ENCODE measurements at places on chromosomes 6 and 20.

GRCh38 chr6:19734519-19734918, 102.7 kb upstream of the ID4 start:
- no peak for DNase-seq

DNA sequence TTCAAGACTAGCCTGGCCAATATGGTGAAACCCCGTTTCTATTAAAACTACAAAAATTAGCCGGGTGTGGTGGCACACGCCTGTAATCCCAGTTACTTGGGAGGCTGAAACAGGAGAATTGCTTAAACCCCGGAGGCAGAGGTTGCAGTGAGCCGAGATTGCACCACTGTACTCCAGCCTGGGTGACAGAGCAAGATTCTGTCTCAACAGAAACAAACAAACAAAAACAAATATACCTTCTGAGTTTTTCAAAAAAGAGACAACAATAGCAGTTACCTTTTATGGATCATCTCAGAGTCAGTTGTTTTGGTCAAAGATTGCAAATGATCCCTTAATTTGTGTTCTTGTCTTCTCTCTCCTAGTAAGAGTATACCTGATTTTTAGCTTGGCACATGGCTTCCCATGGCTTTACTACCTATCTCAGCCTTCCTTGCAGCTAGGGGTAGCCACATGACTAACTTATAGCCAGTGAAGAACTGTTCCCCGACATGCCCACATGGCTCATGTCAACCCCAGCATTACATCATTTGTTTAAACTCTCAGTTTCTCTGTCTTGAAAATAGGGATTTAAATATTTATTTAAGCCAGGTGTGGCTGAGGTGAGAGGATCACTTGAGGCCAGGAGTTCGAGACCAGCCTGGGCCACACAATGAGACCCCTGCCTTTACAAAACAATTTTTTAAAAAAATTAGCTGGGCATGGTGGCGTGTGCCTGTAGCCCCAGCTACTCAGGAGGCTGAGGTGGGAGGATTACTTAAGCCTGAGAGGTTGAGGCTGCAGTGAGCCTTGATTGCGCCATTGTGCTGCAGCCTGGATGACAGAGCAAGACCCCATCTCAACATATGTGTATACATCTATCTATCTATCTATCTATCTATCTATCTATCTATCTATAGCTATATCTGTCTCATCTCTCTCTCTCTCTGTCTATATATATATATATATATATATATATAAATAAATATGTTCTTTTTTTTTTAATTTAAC, 25.0 kb upstream of the SLC9A8 start:
- no peak for DNase-seq

- DNase-seq: no peak
Measured at GRCh38 chr20:20338133-20338730, 29.7 kb upstream of the INSM1 start.

DNA sequence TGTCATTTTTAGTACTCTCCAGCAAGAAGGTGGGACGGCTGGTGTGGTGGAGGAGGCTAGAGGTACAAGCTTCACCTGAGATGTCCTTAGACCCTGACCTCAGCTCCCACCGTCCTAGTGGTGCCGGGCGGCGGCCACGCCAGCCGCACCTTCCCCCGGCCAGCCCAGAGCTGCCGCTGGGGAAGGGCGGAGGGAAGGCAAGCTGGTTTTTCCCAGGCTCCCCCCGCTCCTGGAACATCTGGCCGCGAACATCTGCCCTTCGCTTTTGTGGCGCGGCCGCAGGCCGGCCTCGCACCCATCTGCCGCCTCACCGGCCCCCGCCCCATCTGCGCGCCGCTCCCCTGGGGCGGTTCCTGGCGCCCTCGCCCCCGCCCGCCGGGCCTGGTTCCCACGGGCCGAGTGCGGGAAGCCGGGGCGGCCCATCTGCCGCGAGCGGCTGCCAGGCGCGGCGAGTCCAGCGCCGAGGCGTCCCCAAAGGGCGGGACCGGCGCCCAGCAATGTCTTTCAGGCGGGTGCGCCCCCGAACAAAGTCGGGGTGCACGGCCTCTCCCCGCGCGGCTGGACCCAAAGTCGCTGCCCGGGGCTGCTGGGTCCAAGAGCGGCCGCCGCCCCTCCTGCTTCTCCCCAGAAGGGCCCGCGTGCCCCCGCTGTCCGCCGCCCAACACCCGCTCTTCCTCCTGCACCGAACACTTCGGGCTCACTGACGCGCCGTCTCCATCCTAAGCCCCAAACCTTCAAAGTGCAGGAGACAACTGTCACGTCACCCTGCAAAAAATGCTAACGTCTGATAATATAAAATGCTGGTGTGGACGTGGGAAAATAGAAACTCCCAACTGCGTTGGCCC, 17.3 kb upstream of the ID1 start:
- no peak for DNase-seq

- no peak for DNase-seq
Measured at GRCh38 chr6:99846006-99846405, 148.0 kb downstream of the MCHR2 start.

DNA sequence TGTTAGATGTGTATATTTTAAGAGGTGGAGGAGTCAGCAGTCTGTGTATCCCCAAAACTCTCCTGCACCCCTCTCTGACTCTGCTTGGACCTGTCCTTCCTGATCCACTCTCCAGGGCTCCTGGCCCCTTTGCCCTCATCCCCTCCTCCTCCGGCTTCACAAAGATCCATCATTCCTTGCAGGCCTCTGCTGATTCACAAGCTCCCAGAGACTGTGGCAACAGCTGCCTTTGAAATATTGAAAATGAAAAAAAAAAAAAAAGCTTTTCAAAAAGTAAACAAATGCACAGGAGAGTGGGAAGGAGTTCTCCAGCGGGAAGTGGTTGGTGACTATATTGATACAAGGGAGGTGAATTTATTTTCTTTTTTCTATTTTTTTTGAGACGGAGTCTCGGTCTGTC, 330.2 kb upstream of the SULF2 start:
- no peak for DNase-seq

DNA sequence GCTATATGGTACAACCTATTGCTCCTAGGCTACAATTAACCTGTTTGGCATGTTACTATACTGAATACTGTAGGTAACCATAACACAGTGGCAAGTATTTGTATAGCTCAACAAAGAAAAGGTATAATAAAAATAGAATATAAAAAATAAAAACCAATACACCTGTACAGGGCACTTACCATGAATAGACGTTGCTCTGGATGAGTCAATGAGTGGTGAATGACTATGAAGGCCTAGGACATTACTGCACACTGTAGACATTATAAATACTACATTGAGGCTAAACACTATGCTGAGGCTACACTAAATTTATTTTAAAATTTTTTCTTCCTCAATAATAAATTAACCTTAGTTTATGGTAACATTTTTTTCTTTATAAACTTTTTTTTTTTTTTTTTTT, 18.6 kb downstream of the ELOVL5 start:
- no peak for DNase-seq

DNA sequence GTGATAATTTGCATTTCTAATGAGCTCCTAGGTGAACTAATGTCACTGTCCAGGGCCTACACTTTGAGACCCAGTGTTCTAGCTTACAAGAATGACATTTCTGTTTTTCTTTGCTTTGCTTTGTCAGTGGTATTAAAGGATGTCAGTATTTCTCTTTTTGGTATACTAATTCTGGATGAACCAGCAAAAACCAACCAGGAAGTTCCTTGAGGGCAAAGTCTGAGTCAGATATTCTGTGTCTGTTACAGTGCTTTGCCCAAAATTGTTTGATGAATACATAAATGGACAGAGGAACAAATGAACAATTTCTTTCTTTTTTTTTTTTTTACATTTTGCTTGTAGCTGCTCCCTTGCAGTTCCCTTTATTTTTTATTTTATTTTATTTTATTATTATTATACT, 15.4 kb downstream of the COQ3 start:
- DNase-seq: no peak

DNA sequence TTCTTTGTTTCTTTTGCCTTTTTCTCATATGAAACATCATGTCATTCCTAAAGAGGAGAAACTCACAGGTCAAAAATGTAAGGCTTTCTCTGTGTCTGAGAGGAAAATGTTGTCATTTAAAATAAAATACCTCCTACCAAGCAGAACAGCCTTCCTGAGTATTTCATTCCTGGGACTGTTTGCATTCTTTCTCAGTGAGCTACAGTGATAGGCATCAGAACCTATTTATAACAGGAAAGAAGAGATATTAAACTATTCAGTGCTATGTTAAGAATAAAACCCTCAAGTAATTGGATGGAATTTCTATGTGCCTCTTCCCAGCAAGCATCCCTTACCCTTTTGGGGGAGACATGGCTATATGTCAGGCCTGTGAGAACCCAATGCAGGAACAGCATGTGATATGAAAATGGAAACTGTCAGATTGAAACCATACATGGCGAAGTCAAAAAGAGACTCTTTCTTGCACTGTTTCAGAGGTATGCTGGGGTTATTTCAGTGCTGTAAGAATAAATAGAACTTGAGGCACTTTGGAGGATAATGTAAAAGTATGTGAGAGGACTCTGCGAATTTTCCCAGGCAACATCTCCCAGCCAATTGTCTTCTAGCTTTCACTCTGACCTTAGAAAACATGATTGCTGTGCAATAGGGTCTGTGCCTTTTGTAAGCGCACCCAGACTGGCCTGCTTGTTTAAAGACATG, 133.8 kb upstream of the CCN2 start:
- DNase-seq: no peak

DNA sequence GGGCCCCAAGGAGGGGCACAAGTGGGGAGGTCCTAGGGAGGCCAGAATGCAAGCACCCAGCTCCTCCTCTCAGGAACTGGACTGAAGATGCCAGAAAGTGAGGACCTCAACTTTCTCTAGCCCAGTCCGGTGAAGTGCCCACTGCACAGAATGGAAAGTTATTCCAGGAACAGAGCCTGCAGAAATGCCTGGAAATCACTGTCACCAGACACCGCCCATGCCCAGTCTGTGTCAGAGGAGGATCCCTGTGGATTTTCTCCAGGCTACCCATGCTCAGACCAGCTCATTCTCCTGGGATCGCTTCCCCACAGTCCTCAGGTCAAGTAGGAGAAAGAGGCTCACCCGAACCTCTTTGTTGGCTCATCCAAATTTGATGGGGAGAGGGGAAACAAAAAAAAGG, 6.5 kb downstream of the PRPH2 start:
- DNase-seq: no peak

DNA sequence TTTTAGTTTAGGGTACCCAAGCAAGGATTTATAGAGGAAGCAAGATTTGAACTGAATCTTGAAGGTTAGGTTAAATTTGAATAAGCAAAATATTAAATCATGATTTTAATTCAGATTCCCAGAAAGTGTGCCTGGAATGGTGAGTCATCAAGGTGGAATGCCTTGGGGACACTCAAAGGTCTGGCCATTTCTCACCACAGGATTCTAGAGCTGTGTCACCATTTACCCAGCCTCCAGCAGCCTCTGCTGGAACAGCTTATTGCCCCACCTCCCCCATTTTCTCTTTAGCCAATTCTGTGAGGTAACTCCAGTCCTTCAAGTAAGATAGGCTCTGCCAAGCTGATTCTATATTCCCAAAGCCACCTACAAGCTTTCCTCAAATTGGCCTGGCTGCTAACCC, 181.4 kb downstream of the SIM1 start:
- no peak for DNase-seq

DNA sequence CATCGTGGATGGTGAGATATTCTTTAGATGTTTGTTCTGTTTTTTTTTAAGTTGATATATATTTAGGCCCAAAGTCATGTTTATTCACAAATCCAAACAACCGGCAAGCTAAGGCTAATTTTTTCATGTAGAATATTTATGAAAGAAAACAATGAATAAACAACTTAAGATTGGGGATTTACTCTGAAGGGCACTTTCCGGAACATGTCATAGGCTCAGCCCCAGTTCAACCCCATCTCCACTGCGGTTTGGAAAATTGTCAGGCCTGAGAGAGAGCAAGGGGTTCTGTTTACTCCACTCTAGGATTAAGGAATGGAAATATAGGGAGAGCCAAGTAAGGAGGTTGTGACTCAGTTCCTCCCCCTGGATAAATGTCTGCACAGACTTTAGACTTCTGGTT, 18.3 kb downstream of the RPS6KA2 start:
- no peak for DNase-seq

- no peak for DNase-seq
Measured at GRCh38 chr6:77123527-77123926, 339.8 kb downstream of the HTR1B start.

DNA sequence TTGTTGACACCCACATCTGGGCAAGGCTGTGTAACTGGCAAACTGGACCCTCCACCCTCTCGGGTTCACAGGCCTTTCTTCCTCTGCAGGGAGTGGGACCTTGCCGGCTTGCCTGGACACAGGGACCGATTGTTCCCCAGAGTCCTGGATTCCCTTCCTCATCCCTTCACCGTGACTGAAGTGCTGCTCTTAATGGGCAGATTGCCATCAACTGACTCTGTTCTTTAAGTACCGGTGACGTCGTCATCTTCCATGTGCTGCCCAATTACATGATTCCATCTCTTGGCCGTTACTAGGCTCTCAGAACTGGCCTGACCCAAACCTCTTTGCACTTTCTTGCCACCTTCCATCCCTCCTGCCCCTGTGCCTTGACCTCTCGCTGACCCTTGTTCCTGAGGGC, 85.4 kb downstream of the EYA4 start:
- DNase-seq: no peak

- DNase-seq: no peak
Measured at GRCh38 chr6:2171728-2172127, 73.7 kb downstream of the GMDS start.

DNA sequence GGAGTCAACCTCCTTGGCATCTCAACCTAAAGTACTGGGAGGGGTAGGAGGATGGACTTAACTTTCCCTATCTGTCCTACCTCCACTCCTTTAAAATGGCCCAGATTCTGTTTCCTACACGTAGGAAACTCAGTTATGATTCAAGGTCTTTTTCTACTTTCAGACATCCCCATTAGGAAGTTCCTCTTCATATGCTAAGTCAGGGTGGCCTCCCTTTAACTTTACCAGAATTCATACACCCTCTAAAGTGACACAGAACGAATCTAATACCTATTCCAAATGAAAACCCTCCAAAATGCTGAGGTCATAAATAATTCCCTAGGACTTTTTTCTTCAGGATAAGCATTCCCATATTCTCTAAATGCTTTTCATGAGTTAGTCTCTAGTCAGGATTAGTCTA, 15.6 kb downstream of the ARG1 start:
- DNase-seq: no peak

GRCh38 chr6:155954149-155954548, 498.5 kb upstream of the NOX3 start:
- no peak for DNase-seq

GRCh38 chr6:52146851-52147445, 39.2 kb upstream of the IL17A start:
- DNase-seq: no peak

GRCh38 chr20:59988141-59988540, 29.9 kb downstream of the CDH26 start:
- no peak for DNase-seq

DNA sequence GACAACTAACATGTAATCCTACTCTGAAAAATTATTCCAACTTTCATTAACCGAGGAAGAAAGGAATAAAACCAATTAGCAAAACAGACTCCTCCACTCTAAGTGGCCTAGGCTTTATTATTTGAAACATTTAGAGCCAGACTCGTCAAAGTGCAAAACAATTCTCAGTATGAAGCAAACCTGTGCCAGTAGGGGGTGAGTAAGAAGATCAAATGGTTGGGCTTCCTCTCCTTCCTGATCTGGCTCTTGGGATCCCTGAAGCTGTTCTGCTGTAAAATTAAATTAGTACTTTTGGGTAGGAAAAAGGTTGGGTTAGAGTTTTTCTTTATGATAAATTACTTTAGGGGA, 177.6 kb upstream of the MAN1A1 start:
- no peak for DNase-seq
